Inflammatory macrophage (primary cell): ENCODE measurements at places on chromosomes 7 and 10.
A peak's percentile ranks its signal among the peaks of the same experiment; 100 is the strongest.

DNA sequence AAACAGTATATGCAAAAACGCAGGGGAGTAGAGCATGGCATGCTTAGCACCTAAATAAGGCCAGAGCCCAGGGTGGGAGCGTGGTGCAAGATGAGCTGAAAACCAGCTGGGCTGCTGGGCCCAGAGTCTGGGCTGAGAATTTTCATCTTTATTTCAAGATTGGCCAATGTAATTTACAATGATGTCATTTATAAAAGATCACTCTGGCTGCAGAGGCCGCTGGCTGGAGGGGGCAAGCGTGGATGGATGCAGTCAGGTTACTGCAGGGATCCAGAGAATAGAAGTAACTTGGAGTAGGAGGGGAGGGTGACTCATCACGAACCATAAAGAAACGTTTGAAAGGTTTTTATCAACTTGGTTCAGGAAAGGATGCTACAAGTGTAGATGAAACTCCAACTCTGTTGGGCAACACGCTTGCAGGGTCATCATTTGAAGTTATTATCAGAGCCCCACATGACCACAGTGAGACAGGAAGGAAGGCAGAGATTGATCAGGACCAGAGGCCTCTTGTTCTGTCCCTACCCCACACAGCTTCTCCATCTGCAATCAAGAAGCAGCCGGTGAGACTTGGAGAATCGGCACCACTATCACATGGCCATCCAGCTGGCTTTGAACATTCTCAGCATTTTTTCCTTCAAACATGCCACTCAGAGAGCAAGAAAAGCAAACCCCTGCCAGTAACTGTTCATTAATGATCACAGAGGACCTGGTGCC lies 49.2 kb downstream of the ODAD2 start:
- DNase-seq = no peak

DNA sequence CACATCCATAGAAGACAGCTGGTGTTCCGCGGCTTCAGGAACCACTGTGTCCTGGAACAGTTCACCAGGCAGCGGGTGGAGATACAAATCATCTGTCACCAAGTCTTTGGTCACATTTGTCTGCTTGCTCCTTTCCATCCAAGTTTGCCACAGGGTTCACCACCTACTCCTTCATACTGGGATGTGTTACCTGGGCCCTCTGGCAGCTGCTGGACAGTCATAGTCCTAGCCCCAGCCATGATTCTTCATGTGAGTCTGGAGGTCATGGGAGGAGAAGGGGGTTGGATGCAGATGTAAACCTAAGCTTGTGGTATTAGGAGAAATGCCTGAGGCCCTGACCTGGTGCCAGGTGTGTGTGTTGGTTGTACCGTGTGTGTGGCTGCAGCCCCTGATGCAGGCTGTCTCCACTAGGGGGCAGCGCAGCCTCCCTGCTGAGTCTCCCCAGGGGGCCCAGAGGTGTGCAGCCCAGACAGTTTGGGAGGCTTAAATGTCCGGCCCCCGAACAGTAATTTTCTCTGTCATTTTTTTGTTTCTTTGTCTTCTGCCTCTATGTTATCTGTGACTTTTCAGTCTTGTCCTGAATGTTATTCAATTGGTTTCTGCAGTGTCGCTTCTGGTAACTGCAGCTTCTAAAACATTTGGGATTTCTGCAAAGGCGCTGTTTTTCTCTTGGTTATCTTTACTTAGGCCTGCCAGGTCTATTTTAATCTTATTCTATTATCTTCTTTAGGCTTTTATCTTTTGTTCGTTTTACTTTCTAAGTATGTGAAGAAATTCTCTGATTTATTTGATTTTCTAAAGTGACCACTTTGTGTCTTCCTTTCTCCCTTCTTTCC lies 14.8 kb downstream of the NPS start:
- DNase-seq = no peak

- peak; percentile 77 for DNase-seq
Observed at GRCh38 chr7:106462365-106462859, 177.6 kb upstream of the NAMPT start.

DNA sequence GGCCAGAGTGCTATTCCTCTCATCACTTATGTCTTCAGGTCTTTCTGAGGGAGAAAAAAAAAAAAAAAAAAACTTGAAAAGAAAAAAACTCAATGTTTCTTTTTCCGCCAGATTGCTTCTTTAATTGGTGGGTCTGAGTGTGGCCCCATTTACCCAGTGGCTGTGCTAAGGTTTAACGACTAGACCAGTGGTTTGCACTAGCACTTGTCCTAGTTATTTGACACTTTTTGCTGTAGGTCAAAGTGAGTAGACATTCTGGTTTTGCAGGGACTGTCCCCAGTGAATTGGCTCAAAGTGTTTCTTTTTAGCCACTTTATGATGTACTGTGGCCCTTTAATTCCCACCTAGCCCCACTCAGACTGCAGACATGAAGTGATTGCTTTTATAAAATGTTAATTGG lies 273.3 kb downstream of the PTEN start:
- no peak for DNase-seq

- no peak for DNase-seq
Observed at GRCh38 chr7:133778472-133778871, 348.7 kb upstream of the LRGUK start.

DNA sequence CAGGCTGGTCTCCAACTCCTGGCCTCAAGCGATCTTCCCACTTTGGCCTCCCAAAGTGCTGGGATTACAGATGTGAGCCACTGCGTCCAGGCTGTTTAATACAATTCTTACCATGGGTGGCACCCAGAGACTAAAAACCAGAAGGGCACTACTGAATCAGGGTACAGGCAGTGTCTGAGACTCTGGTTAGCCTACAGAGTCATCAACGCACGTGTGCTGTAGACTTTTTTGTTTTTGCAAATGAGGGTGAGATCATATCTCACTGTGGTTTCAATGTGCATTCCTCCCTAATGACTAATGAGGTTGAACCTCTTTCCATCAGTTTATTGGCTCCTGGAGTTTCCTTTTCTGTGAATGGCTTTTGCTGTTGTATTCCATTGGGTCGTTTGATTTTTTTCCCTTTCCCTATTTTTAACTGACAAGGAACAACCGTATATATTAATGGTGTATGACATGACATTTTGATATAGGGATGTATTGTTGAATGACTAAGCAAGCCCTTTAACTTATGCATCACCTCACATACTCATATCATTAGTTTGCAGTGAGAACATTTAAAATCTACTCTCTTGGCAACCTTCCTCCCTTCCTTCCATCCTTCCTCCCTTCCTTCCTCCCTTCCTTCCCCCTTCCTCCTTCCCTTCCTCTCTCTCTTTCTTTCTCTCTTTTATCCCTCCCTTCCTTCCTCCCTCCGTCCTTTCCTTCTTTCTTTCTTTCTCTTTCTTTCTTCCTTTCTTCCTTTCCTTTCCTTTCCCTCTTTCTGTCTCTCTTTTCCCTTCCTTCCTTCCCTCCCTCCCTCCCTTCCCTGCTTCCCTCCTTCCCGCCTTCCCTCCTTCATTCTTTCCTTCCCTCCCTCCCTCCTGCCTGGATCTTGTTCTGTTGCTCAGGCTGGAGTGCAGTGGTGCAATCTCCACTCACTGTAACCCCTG lies 9.3 kb upstream of the TMEM270 start:
- DNase-seq = peak; percentile 40

DNA sequence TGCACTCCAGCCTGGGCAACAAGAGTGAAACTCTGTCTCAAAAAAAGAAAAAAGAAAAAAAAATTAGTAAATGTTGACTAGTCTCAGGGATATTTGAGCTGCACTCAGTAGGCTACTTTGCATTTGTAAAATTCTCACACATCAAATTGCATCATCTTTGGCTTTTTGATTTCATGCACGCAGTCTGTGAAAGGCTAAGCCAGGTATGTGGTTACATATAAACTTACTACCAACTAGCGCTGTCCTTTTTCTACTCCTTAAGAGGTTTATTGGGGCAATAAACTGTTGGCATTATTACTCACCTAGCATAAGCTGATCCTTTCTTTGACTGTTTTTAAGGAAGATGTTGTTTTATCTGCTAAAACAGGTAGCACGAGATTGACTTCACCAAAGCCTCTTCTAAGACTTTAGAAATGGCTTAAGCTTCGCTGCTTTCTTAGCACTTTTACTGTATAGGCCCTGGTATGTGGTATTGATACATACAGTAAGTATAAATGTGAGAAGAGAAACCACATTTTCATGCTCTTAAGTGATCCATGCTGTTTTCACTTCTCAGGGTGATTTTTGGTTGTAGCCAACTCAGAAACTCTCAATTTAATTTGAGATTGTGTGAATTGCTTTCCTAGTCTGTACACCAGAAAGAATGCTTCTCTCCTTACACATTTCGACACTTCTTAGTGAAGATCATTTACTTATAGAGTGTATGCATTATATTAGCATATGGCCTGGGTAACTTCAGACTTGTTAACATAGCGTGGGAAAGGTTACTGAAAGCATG lies 323.9 kb downstream of the AUTS2 start:
- DNase-seq = no peak

DNA sequence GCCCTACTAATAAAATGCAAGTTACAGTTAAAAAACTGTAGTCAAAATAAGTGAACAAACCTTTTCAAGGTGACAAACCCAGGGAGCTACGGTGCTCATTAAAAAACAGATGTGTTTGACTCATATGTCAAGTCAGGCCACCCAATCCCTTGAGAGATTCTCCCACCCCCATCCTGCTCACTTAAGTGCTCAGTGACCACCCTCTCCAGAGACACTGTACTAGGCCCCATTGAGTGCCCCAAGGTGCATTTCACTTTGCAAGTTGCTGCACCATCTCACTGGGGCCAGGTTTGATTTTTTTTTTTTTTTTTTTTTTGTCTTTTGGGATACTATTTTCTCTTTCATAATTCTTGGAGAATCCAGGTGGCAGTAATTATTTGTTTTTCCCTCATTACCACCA lies 1.9 kb downstream of the ERV3-1 start:
- no peak for DNase-seq

GRCh38 chr7:94045581-94045980 lies 41.4 kb upstream of the BET1 start:
- DNase-seq = peak; percentile 53

- no peak for DNase-seq
Observed at GRCh38 chr7:90626013-90626412, 29.9 kb downstream of the CDK14 start.

- DNase-seq = no peak
Observed at GRCh38 chr10:129820451-129820850, 143.6 kb downstream of the EBF3 start.

DNA sequence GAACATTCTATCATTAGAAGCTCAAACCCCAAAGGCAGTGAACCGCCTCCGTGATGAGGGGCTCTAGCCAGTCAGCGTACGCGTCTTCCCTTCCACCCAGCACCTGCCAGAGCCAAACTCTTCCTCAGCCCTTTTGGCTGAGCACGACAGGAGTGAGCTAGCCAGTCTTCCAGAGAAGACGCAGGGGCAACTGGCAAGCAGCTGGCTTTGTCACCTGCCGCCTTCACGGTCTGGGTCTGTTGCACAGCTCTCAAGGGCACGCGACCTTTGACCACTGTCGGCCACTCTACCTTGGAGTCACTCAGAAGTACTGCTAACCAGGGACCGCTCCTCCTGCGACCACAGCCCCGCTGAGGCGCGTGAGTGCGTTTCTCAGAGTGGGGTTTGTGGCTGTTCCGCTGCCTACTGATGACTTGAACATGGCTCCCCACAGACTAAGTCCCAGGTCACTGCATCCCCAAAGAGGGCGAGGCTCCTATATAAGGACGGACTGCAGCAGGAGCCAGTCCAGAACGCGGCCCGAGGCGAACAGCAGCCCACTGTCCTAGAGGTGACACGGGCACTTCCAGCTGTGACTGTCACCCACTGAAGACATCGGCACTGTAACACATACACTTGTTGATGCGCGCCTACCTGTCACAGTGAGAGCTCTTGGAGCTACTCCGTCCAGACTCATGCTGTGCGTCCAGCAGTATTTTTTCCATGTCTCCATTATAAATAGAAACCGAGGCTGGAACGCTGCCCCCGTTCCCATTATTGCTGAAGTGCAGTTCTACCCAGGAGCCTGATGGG lies 8.4 kb downstream of the BNIP3 start:
- DNase-seq = no peak

DNA sequence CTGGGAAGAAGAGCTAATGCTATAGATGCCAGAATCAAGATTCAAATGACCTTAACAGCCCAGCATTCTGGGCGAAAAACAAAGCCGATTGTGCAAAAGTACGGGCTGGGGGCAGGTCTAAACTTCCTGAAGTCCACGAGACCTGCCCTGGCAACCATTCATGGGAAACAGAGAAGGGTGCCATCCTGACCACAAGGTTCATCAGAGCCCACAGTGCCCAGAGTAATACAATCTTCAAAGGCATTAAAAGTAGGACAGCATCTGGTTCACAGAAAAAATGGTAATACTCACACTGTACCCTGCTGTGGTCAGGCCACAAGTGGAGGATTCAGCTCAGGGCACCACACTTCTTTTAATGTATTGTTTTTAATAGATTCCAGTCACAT lies 36.1 kb downstream of the SORBS1 start:
- DNase-seq = no peak

DNA sequence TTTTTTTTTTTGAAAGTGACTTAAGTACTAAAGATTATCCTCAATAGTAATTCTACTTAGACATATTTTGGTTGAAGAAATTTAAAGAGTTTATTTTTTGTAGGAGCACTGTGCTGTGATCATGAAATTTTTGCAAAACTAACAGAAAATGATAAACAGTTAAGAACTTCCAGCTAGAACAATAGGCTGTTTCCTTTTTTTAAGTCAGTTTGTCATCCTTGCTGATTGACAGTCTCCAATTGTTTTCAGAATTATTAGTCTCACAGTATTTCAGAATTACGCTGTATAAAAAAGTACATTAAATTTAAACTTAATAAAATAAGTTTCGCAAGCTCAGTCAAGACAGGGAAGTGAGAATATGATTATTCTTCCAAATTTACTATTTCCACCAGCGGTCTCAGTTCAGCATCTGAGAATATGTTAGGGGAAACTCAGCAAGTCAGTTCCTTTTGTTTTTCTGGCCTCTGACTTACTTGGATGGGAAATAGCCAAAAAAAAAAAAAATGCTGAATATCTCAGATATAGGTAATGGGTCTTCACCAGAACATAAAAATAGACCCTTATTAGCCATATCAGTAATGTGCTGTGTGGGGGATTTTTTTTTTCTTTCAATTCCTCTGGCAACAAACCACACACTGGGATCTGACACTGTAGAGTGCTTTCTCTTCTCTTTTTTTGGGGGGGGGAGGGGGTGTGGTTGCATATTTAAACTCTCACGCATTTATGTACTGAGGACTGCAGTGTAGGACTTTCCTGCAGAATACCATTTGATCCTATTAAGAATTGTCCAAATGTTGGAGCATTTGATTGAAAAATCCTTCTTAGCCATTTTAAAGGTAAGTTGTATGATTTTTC lies at the start of gene CD36:
Gene CD36 (plus strand): TSS at position 732 of the 855 bp plus-strand sequence. CDS start 8,099 bp downstream, outside the sequence.
- DNase-seq = peak; percentile 90

DNA sequence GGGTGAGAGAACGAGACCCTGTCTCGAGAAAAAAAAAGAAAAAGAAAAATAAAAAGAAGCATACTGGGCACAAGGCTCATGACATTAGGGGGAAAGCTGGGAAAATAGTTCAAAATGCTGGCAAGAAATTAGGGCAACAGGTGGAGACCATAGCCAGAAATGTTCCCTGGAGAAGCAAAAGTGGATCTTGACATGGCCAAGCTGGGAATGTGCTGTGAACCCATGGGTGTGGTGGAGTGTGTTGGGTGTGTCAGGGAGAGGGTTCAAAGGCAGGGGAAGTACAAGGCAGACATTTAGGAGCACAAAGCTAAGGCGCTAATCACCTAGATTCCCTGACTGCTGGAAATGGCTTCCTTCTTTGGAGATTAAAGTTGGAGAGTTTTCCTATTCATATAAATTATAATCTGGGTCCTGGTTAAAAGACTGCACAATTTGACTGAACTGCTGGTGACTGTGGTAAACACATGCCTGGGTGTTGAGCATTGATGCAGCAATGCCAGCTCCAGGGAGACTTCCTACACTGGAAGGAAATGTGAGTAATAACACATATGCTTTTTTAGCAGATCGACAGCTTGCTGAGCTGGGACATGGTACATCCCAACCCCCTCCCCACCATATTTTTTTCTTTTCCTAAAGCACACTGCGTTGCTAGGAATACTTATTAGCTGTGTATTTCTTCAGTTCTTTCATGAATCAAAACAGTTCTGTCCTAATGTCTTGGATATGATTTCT lies 70.1 kb upstream of the ARHGAP21 start:
- DNase-seq = no peak
